ENCODE measurements at places on chromosomes 3 and 15. TPM values are rescaled to one million over a fixed set of nuclear protein-coding genes. Genes with fewer than 3 reads are reported as not detected.

DNA sequence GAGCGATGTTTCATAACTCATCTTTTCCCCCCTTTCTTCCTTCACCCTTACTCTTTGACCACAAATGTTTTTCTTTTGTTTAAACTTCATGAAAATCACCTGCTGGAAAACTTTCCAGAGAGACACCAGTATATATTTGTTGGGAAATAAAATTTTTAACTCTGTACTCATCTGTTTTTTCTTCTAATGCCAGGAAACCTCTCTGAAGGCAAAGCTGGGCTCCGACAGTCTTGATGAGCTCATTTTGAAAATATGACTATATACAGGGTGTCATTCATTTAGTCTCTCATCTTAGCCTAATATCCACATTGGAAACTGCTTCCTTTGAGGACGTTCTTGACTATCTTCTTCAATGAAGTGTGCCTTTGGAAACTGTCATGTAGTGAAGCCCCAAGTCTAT, 339.6 kb upstream of the ROBO2 start:
- no peak for DNase-seq

AMT gene
- polyA plus RNA-seq: 38.7 TPM

DNA sequence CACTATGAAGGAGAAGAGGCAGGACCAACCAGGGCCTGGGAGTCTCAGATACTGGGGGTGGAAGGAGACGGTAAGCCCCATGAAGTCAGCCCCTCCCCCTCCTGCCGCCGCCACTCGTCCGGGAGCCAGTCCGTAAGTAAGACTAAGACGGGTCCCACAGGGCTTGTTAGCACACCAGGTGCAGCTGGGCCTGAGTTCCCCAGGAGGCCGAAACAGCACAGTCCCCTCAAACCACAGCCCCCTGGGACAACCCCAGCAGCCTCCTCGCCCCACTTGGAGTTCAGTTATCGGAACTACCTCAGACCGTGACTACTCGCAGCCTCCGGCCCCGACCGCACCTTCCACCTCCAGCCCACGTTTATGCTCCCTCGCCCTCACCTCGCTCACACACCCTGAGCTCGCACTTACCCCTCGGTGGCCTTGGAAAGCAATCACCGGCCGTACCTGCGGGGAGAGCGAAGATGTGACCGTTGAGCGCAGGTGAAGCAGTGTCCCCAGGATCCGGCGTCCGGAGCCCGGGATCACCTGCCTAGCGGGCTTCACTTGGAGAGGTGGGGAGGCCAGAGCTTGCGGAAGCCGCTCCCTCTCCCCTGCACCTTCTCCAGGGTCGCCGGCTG, 557 bp downstream of the ELL3 start:
- DNase-seq: no peak

DNA sequence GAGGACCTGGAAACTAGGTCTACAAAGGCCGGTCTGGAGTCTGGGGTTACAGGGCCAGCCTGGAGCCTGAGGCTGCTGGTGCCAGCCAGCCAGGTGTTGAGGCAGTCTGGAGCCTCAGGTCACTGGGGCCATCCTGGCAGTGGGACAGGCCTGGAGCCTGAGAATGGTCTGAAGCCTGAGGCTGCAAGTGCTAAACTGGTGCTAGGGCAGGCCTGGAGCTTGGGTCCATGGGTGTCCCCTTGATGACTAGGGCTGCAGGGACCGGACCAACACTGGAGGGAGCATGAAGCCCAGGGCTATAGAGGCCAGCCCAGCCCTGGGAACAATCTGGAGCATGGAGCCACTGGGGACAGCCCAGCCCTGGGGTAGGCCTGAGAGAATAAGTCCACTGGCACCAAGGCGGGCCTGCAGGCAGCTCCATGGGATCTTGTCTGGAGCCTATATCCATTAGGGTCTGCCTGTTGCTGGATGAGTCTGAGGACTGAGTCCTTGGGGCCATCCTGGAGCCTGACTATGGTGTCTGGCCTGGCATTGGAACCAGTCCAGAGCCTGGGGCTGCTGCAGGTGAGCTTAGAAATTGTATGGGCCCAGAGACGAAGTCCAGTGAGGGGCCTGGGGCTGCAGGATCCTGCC, 101.9 kb downstream of the GLDN start:
- DNase-seq: no peak

- no peak for DNase-seq
Observed at GRCh38 chr15:87735522-87735921, 521.0 kb downstream of the NTRK3 start.

DNA sequence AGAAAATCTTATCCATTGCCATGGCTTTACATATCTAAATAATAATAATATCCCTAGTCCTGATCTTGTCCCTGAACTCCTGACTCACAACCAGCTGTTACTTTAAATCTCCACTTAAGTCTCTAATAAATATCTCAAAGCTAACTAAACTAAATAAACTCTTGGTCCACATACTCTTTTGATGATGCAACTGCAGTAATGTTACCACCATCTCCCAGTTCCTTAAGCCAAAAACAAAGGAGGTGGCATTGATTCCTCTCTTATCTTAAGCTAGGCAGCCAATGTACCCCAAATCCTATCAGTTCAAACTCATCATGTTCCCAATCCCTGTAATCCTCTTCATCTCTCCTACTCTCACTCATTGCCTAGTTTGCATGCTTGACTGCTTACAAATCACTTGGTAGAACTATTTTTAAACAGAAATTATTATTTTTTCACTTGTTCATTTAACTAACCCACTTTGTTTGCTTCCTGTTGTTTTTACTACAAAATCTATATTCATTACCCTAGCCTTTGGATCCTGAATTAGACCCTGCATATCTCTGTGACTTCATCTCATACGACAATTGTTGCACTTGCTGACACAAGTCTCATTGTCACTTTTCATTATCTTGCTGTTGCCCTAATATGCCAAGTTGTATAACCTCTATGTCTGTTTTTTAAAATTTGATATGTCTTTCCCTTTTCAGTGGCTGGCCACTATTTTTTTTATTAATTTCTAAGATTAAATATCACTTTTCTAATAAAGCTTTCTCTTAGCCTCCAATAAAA, 462.2 kb downstream of the ZPLD1 start:
- no peak for DNase-seq

GRCh38 chr3:75042941-75043340, 428.5 kb upstream of the CNTN3 start:
- no peak for DNase-seq

SCAANT1 gene
- not detected for polyA plus RNA-seq

DNA sequence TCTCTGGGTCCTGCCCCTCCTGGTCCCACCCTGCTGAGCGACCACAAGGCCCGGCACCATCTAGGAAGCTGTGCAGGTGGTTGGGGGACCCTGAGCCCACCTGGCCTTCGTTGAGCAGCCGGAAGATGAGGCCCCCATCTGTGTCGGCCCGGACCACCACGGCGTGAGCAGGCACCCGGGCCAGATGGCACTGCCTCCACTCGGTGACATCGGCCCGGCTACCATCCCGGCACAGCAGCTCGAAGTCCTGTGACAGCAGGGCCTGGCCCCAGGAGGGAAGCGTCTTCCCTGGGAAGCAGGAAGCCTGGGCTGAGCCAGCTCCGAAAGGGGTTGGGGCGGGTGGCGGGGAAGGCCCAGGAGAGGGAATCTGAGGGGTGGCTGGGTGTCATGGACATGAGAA, 12.6 kb downstream of the MELTF start:
- DNase-seq: no peak

DNA sequence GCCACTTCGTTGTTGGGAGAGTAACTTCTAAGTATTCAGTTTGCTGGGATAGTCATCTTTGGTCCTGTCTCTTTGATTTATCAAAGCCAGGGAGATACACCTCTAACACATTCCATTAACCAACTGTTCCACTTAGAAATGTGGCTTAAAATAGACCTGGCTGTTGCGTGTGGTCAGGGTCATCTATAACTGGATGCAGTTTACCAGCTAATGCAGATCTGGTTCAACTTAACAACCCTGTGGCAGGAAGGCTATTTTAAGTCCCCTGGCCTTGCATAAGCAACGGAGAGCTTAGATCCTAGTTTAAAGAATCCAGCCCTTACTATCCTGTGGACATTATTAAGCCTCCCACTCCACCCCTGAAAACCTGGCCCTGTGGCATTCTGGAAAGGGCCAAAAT, 28.1 kb upstream of the CAPN3 start:
- DNase-seq: no peak

BBX gene
- 51.5 TPM for polyA plus RNA-seq

DNA sequence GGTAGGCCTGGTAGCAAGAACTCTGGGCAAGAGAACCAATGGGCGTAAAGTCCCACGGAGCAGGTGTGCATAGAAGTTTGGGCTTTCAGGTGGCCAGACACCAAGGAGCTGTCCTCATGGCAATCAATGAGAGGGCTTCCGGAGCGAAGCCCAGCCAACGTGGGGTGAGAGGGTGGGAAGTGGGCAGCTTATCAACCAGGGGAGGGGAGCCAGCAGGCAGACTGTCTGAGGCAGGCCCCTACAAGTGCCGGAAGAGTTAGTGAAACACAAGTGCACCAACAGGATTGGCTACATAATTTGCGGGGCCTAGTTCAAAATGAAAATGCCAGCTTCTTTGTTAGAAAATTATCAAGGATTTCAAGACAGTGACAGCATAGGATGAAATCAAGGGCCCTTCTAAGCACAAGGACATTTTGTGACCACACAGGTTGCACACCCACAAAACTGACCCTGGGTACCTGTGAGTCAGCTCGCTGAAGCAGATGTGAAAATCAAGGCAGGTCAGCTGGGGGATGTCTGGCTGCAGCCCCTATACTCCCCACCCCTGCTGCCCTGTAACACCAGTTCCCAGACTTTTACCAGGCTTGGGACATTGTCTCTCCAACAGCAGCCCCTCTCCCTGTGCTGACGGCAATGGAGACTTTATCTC, 102.1 kb upstream of the ETV5 start:
- DNase-seq: no peak

- no peak for DNase-seq
Observed at GRCh38 chr3:120174811-120175539, 80.7 kb upstream of the GSK3B start.

AADACL2 gene
- not detected for polyA plus RNA-seq

ACKR2 gene
- 1.8 TPM for polyA plus RNA-seq

SNRPA1 gene
- polyA plus RNA-seq: 67.3 TPM

GRCh38 chr3:22960105-22960984, 242.8 kb upstream of the UBE2E2 start:
- peak; percentile 50 for DNase-seq

DNA sequence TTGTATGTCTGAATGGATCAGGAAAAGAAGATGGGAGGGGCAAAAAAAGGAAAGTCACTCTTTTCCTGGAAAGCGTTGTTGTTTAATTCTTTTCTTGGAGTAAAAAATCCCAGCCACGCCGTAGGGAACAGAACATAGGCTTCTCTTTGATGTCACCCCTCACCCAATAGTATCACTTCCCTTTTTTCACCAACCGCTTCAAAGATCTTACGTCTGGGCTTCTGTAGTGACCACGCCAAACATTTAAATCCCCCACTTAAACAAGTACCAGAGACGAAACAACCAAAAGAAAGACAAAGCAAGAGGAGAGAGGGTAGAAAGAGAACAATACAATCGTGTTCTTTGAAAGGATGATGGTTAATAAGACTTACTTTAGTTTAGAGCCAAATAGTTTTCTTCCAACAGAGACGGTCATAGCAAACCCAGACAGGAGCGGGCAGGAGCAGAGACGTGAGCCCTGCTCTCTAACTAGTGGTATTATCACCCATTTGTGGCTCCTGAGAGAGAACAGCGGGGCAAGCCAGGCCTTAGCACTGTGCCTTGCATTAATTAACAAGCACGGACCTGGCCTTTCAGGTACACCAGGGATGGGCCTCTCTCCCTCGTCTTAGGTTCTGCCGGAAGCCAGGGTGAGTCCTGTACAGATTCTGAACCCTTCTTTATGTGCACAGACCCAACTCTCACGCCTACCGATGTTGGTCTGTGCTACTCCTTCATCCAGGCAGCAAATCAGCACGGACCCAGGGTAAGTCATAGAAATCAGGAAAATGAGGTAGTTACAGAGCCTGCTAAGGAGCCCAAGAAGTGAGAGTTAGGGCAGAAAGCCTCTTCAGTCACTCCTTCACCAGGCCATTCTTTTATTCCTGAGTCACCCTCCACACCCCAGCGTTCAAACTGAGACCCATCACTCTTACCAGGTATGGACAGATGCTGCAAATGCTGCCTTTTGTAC, 28.2 kb upstream of the BCL6 start:
- DNase-seq: no peak

DNA sequence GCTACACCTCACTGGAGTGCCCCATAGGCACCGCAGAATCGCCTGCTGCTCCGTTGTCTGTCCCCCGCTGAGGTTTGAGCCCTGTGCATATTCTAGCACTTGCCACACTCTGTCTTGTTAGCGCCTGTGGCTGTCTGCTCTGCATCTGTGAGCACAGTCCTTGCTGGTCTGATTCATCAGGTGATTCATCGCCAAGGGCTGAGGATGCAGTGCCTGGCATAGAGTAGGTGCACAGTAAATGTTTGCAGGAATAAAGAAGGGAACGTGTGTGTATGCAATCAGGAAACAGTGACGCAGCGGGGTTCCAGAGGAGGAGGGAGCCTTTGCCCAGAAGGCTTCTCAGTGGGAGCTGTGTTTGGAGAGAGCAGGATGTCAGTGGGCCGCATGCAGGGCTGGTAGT, 124.0 kb upstream of the PLXNA1 start:
- no peak for DNase-seq

ZPLD1 gene
- 0.67 TPM for polyA plus RNA-seq

DNA sequence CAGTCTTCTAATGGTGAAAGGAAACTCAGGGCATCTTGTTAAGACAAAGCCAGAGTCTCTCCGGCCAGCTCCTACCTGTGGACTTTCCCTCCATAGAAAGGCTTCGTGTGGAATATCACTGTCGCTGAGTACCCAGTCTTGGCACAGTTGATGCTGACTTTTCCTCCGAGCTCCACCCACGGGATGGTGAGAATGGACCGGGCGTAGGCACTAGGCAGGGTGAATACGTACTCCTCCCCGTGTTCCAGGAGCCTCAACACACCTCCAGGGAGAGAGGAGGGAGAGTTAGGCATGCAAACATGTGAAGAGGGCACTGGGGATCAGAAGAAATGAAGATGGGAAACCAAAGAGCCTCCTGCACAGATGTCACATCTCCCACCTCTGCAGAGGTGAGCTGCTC, 138.0 kb downstream of the STT3B start:
- no peak for DNase-seq

DNA sequence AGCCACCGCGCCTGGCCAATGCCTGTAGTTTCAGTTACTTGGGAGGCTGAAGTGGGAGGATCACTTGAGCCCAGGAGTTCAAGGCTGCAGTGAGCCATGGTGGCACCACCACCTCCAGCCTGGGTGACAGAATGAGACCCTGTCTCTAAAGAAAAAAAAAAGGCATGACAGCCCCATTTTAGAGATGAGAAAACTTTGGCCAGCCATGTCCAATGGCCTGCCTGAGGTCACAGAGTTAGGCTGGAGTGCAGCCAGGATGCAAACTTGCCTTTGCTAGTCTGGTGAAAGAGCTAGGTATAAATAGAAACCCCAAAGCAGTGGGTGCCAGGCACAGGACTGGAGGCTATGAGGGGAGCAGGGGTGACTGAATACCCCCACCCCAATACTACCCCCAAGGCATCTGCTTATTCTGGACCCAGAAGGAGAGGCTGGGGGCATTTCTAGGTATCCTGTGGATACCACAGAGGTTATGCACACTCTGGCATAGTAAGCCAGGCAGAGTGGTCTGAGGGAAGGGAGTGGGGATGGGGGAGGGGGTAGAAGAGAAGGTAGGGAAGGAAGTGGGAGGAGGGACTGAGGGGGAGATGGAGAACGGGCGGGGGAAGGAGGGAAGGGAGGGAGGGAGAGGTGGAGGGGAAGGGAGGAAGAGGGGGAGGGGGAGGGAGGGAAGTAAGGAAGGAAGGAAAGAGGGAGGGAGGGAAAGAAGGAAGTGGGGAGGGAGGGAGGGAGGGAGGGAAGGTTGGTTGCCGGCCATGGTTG, 16.2 kb upstream of the C15orf39 start:
- DNase-seq: no peak

- DNase-seq: no peak
Observed at GRCh38 chr15:64224511-64224910, 61.7 kb upstream of the PPIB start.

KBTBD12 gene
- 1.6 TPM for polyA plus RNA-seq

All from left renal cortex interstitium (tissue), 4 donors.